ENCODE measurements at places on chromosomes 4 and X.

GRCh38 chrX:27968878-27969277 lies 12.4 kb downstream of the DCAF8L1 start:
- no peak overlapping the region for H3K4me3 ChIP-seq
- no peak for DNase-seq
- H3K27me3 ChIP-seq = no peaks in the 10 kb centered on the region
- no peak overlapping the region for H3K27ac ChIP-seq

- no peaks in the 10 kb centered on the region for H3K36me3 ChIP-seq
- no peak for DNase-seq
- H3K27me3 ChIP-seq = no peaks in the 10 kb centered on the region
- no peak overlapping the region for H3K4me3 ChIP-seq
Measured at GRCh38 chr4:23978002-23978401, 88.2 kb upstream of the PPARGC1A start.

DNA sequence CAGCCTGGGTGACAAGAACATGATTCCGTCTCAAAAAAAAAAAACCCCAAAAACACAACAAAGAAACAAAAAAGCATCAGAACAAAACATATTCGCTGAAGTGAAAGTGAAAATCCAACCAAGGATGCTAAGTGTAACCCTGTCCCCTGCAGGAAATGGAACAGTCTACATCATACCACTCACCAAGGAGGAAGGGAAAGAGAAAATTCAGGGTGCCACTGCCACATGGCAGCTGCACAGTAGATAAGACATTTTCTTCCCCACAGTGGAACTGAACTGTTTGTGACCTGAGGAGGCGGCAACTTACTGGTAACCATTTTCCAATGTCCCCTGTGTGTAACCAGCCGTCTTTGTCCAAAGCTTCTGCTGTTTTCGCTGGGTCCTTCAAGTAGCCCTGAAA lies 28.2 kb upstream of the CENPU start:
- H3K27ac ChIP-seq = no peak overlapping the region
- H3K36me3 ChIP-seq = peaks cover 32% of the 10 kb centered on the region
- H3K4me1 ChIP-seq = peaks cover 3% of the 10 kb centered on the region
- H3K4me3 ChIP-seq = no peak overlapping the region

DNA sequence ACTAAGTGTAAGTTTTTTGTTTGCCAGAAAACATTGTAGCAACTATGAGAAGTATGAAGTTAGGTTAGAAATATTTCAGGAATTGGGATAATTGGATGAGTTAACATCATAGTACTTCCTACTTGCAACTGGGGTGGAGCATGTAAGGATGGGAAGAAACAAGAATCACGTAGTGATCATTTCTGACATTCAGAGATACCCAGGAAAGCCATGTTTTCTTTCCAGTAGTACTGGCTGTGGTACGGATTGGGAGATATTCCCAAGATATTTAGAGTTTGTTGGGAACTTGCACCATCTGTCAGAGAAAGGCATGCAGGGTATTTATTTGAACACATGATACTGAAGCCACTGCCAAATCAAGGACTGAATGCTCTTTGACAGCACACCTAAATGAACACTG lies 87.6 kb upstream of the SLC4A4 start:
- H3K4me3 ChIP-seq = no peak overlapping the region
- H3K27ac ChIP-seq = no peak overlapping the region
- no peak for DNase-seq
- H3K4me1 ChIP-seq = no peaks in the 10 kb centered on the region

GRCh38 chrX:11864171-11864570 lies 106.1 kb downstream of the MSL3 start:
- H3K4me3 ChIP-seq = no peak overlapping the region
- no peak overlapping the region for H3K27ac ChIP-seq
- no peaks in the 10 kb centered on the region for H3K4me1 ChIP-seq
- H3K36me3 ChIP-seq = no peaks in the 10 kb centered on the region

DNA sequence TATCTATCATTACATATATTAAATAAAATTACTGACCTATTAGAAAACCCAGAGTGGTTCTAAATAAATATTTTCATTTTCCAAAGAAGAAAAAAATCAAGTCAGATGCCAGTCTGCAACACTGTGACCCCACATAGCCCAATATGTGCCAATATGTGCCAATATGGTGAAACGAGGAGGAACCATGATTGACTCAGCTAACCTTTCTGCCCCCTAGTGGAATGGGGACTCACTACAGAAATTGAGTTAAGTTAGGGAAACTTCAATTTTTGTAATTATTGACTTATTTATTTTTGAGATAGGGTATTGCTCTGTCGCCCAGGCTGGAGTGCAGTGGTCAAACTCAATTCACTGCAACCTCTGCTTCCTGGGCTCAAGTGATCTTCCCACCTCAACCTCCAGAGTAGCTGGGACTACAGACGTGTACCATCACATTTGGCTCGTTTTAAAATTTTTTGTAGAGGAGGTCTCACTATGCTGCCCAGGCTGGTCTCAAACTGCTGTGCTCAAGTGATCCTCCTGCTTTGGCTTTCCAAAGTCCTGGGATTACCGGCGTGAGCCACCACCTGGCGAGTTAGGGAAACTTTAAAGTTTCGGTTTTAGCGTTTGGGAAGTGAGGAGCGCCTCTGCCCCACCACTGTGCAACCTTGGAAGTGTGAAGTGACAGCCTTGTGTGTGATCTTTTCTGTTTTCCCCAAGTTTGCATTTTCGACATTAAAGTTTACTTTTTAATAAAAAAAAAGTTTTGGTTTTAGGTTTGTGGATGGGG lies 116.8 kb upstream of the SHISA3 start:
- no peaks in the 10 kb centered on the region for H3K4me1 ChIP-seq
- H3K27me3 ChIP-seq = no peaks in the 10 kb centered on the region
- H3K36me3 ChIP-seq = no peaks in the 10 kb centered on the region
- DNase-seq = no peak
- no peak overlapping the region for H3K27ac ChIP-seq

- H3K4me1 ChIP-seq = no peaks in the 10 kb centered on the region
- no peaks in the 10 kb centered on the region for H3K27me3 ChIP-seq
- no peak overlapping the region for H3K4me3 ChIP-seq
- no peak for DNase-seq
Measured at GRCh38 chrX:74492720-74493201, 71.5 kb downstream of the SLC16A2 start.

DNA sequence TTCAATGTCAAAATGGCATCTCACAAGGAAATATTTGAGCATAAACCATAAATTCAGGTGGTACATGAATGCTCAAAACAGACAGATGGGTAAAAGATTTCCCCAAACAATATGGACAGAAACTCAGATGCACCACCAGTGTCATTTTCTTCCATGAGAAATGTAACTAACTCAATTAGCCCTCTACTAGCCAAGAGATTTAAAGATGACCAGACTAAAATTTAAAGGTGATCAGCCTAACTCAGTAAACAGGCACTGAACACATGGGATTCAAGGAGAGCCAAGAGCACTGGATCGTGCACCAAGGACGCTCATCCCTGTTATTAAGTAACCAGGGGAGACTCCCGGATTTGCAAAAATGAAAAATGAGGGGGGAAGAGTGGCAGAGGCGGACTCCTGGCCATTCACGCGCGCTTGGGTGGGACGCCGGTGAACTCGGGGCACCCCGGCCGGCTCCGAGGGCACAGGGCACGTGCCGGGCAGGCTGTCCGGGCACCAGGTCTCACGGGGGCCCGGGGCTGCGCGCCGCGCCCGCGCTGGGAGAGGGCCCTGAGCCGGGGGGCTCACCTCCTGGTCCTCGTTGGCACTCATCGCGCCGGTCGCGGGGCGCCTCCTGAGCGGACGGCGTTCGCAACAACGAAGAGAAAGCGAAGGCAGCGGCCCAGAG lies 490 bp downstream of the RWDD4 start:
- peak overlapping the region; percentile 91 for H3K4me3 ChIP-seq
- no peaks in the 10 kb centered on the region for H3K36me3 ChIP-seq
- DNase-seq = peak; percentile 67
- H3K4me1 ChIP-seq = peaks cover 29% of the 10 kb centered on the region
- no peaks in the 10 kb centered on the region for H3K27me3 ChIP-seq
- H3K27ac ChIP-seq = peak overlapping the region; percentile 92

- no peaks in the 10 kb centered on the region for H3K4me1 ChIP-seq
- H3K27ac ChIP-seq = no peak overlapping the region
- DNase-seq = no peak
Measured at GRCh38 chrX:55342533-55343501, 78.1 kb upstream of the PAGE3 start.

- no peaks in the 10 kb centered on the region for H3K4me1 ChIP-seq
- peak overlapping the region; percentile 49 for H3K27ac ChIP-seq
Measured at GRCh38 chr4:154367659-154368058, 123.9 kb downstream of the DCHS2 start.

DNA sequence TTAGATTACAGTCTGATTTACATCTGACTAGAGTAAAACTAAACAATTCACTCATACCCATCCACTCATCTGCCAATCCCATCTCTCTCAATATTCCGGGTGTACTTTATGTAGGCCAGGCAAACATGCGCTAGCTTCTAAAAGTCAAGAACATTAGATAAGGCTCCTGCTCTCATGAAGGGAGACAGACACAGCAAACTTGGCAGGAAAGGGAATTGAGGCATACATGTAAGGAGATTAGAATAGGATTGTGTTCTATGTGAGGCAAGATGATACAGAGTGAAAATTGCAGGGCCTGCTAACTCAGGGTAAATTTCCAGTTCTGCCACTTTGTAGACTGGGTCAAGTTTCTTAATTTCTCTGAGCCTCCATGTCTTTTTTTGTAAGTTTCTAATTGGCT lies 135.8 kb downstream of the CDS1 start:
- H3K27me3 ChIP-seq = no peaks in the 10 kb centered on the region
- peaks cover 80% of the 10 kb centered on the region for H3K36me3 ChIP-seq
- no peak overlapping the region for H3K4me3 ChIP-seq
- H3K27ac ChIP-seq = no peak overlapping the region
- no peaks in the 10 kb centered on the region for H3K4me1 ChIP-seq
- DNase-seq = no peak

GRCh38 chrX:132025041-132025440 lies 1.9 kb downstream of the STK26 start:
- no peak overlapping the region for H3K27ac ChIP-seq
- no peak overlapping the region for H3K4me3 ChIP-seq
- H3K36me3 ChIP-seq = no peaks in the 10 kb centered on the region
- H3K27me3 ChIP-seq = no peaks in the 10 kb centered on the region
- DNase-seq = no peak

Data from sigmoid colon (tissue), 7 donors.